Naive thymus-derived CD4-positive, alpha-beta T cell (primary cell): ENCODE measurements at places on chromosomes 11 and 22. TPM values are rescaled to one million over a fixed set of nuclear protein-coding genes. Genes with fewer than 3 reads are reported as not detected.

Gene MYOD1
- total RNA-seq: not detected

Gene PPP2R5B
- 13.1 TPM for total RNA-seq

Gene CWC15
- 94.7 TPM for total RNA-seq

Gene NDUFC2
- total RNA-seq: 189 and 216 TPM in 2 replicates

Gene OR51A7
- total RNA-seq: not detected in 2 replicates

Gene ABCG4
- not detected for total RNA-seq

Gene LINC01488
- total RNA-seq: not detected

Gene TMA7B
- 12.8 TPM for total RNA-seq

Gene GTSE1
- total RNA-seq: not detected

Gene MPEG1
- 21.9 TPM for total RNA-seq

Gene ME3
- total RNA-seq: 7.0 TPM

Gene PPP1R14B
- 116 and 118 TPM in 2 replicates for total RNA-seq

Gene PNPLA5
- total RNA-seq: not detected

Gene P4HA3
- total RNA-seq: not detected

Gene SLC43A3
- total RNA-seq: 11.6 TPM

Gene MRPL48
- total RNA-seq: 23.8 TPM

Gene RIN1
- total RNA-seq: 1.4 and 2.3 TPM in 2 replicates
